ENCODE measurements at places on chromosomes 13 and 19.

- DNase-seq, result no peak
Measured at GRCh38 chr19:28239270-28239669, 973.7 kb downstream of the UQCRFS1 start.

GRCh38 chr13:76035711-76036110 lies 399.6 kb downstream of the LMO7 start:
- no peak for DNase-seq

GRCh38 chr19:33487901-33488800 lies 33.4 kb downstream of the PEPD start:
- no peak for DNase-seq

GRCh38 chr19:31553846-31554215 lies 204.6 kb upstream of the TSHZ3 start:
- DNase-seq, result no peak

DNA sequence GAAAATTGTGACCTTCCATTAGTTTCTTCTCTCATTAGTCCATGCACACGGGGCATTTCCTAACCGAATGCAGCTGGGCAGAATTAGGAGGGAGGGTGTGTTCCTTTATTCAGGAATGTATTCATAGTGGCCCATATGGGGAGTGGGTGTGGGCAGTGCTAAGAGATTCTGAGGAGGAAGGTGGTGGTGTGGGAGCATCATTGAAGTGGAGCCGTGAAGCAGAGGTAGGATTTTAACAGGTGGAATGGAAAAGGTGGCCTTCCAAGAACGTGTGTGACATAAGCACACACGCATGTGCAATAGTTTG lies 134.2 kb downstream of the MTUS2 start:
- no peak for DNase-seq

- no peak for DNase-seq
Measured at GRCh38 chr19:8366121-8366581, 2.2 kb downstream of the ANGPTL4 start.

DNA sequence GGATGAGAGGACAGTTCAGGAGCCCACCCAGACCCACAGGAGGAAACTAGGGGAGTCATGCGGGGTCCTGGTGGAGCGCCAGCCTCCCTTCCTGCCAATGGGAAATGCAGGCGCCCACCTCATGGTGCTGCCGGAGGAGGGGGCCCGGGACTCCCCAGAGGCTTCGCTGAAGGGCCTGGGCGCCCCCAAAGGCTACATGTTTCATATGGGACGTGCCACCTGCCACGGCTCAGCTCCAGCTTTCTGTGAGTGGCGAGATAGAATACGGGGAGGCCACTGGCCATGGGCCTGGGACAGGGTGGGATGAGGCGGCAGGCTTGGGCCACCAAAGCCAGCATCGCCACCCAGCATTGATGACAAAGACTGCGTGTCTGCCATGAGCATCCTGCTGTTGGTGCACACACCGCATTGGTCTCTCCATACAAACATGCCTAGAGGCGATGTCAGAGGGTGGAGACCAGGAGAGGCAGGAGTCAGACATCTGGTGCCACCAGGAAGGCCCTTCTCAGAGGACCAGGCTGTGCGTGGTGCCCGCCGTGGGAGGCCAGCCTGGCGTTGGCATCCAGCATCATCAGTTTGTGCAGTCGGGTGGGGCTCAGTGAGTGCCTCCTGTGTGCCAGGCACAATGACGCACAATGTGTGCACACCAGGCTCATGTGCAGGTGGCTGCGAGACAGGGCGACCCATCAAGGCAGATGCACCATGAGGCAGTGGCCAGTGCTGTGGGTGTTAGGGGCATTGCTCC lies 1.2 kb upstream of the F10 start:
- no peak for DNase-seq

GRCh38 chr13:44431150-44431549 lies 57.5 kb downstream of the SERP2 start:
- DNase-seq, result no peak

DNA sequence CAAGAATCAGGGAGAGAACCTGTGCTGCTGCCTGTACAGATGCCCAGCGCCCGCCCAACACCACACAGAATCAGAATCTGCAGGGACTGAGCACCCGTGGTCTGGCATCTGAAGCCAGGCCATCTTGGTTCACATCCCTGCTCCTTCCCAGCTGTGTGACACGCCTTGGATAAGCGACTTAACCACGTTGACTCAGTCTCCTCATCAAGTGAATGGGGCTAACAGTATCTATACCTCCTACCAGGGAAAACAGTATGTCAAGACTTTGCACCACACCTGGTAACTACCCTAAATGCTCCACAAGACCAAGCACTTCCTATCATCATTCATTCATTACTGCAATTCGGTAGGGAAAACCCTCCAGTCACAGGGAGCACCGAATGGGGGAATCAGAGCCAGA lies 1.2 kb downstream of the RANBP3 start:
- DNase-seq, result no peak

DNA sequence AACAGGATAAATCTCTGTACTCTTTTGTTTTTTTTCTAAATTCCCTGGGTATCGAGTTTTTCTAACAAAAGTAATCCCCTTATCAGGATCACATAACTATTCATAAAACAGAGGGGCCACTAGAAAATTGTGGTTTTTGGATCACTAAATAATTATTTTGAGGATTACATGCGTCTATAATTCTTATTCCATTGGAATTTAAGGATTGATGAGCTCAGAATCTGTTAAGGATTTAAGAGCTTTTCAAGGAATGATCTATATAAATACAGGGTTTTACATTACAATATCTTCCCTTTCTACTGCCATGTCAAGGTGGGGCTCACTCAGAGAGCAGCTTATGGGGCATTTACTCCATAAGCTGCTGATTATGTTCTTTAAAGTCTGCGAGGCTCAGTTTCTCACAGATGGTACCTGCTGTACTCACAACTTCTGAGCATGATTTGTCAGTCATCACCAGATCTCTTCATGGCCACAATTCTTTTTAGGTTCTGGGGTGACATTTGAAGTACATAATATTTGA lies 449.8 kb downstream of the PCDH17 start:
- DNase-seq, result no peak

- no peak for DNase-seq
Measured at GRCh38 chr13:113660066-113660465, 2.1 kb upstream of the ATP4B start.

- no peak for DNase-seq
Measured at GRCh38 chr19:55220525-55220924, 8.0 kb downstream of the TMEM86B start.

DNA sequence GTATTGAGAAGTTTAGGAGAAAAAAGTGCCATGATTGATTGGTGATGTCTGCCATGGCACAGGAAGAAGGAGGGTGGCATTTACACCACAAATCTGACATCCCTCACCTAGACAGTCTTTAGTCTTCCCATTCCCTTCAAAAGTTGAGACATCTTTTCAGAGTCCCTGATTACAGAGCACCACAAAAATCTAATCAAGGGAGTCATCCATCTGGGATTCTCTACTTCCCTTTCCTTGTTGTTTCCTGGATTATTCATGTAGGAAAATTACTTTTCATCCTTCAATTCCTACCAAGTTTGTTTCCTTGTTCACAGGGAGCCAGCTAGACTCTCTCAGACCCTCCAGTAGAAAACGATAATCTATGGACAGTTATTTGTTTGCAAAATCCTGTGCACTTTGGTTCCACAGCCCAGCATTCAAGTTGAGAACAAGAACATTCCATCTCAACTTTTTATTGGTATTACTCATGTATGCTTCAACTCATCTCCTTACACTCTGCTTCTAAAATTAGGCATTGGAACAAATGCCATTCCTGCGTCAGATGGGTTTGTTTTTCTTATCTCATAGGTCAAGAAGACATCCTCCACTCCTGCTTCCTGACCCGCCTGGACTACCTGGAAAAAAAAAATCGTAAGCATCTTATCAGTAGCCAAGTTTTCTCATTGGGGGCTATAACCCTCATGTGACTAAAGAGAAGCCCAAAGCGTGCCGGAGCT lies 259.9 kb downstream of the FOXO1 start:
- DNase-seq, result no peak

DNA sequence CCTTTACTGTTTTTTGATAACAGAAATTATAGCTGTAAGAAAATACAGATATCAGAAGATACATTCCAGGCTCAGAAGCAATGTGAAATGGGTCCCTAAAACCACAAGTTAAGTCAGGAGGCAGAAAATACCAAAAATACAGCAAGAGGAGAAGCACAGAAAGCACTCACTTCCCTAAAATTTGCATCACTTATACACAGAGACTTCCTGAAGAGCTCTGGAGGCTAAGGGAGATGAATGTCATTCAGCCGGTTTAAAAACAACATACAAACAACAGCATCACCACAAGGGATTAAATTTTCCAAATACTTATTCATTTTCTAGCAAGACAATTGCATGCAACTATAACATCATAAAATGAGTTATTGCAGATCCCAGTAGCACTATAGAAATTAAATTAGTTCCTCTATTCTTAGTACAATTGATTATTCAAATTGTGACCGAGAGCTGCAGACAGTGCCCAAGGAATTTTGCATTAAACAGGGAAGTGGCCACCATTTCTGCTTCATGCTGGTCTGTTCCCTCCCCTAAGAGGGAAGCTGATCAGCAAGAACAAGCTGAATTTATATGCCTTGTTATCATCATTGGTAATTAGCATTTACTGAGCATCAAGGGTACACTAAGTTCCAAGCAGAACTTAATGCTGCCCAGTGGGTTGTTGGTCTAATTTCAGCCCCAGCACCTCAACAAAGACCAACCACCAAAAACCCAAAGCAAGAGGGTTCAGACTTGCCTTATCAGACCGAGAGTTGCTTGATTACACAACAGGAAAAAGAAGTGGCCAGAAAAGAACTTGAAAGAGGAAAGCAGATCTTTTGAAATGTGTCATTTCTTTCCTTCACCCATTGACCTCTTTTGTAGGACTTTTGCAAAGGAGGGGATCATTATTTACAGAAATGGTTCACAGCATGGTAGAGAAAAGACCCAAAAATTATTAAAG lies 140.7 kb downstream of the KCTD12 start:
- DNase-seq, result no peak

DNA sequence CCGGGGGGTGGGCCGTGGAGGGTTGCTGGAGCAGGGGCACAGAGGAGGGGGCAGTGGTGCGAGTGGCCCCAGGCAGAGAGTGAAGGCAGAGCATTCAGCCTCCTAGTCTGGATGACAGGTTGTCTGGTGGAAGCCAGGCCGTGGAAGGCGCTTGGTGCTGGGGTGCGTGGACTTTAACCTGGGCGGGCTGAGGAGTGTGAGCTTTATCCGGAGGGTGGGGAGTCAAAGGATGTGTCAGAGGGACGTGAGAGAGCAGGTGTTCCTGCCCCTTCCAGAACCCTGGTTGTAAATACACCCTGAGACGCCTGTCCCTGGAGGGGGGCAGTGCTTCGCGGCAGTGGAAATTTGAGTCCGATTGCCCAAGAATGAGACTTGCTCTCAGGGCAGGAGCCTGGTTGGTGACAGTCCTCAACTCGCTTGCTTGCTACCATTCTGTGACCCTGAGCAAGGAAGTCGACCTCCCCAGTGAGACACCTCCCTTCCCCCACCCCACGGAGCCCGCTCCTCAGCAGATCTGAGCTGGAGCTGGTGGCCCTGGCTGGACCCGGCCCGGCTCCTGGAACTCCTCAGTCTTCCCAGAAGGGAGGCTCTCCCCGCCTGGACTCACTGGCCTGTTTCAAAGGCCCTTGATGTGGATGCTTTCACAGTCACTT lies 2.3 kb downstream of the SPPL2B start:
- DNase-seq, result no peak

GRCh38 chr13:82747958-82748357 lies 1134.3 kb downstream of the SLITRK1 start:
- DNase-seq, result no peak

GRCh38 chr13:79528356-79528755 lies 47.4 kb downstream of the NDFIP2 start:
- DNase-seq, result no peak

GRCh38 chr13:108573455-108573854 lies 56.0 kb upstream of the MYO16 start:
- no peak for DNase-seq

Measured in naive B cell (primary cell).